ENCODE measurements at places on chromosomes 13 and 19. TPM values are rescaled to one million over a fixed set of nuclear protein-coding genes. Genes with fewer than 3 reads are reported as not detected.

Gene FAM216B
- 60.5 TPM for total RNA-seq

GRCh38 chr13:99196466-99197116 is 4.1 kb upstream of the UBAC2 start:
- no peak for DNase-seq

GRCh38 chr13:28699246-28699645 is 19.5 kb downstream of the SLC46A3 start:
- no peak for DNase-seq

Gene POLD1
- total RNA-seq: 48.3 TPM

DNA sequence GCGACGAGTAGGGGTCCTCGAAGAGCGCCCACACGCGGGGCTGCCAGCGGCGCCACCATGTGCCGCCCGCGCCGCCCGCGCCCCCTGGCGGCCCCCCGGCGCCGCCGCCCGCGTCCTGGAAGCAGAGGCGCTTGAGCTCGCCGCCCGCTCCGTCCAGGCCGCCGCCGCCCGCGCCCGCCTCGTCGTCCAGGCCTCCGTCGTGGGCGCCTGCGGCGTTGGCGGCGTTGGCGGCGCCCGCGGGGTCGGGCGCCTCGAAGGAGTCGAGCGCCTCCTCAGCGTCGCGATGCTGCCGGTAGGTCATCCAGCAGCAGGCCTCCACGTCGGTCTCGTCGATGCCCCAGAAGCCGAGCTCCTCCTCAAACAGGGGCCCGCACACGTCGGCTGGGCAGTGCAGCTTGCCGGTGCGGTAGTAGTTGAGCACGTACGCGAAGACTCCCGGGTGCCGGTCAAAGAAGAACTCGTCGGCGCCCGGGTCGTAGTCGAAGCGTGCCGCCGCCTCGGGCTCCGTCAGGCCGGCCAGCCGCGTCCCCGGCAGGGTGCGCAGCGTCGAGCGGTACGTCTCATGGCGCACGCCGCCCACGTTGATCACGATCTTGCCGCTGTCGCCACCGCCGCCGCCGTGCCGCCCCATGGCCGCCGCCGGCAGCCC is 829 bp downstream of the KCNC3 start:
- DNase-seq: peak; percentile 90

Measured in upper lobe of left lung (tissue), 6 donors.